Hematopoietic multipotent progenitor cell treated with erythropoietin and hydrocortisone succinate and interleukin-3 and kit ligand, for 15 days (in vitro differentiated cells): ENCODE measurements at places on chromosomes 1 and 21.

- no peak for DNase-seq
Measured at GRCh38 chr1:193451606-193452005, 265.2 kb upstream of the B3GALT2 start.

DNA sequence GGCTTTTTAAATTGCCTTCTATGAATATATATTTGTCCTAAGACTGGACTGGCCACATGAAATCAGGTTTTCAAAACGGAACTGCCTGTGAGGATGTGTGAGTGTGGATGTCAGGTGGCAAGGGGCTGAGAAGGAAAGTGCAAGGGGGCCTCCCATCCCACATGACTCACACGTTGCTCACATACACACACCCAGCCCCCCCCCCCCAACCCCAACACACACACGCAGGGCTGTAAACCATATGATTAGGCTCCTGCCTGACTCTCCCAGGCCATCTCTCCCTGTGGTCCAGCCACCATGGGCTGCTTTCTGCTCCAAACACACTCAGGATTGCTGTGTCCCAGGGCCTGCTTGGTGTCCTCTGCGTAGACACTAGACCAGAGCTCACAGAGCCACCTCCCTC is 22.4 kb downstream of the DEGS1 start:
- DNase-seq: no peak

DNA sequence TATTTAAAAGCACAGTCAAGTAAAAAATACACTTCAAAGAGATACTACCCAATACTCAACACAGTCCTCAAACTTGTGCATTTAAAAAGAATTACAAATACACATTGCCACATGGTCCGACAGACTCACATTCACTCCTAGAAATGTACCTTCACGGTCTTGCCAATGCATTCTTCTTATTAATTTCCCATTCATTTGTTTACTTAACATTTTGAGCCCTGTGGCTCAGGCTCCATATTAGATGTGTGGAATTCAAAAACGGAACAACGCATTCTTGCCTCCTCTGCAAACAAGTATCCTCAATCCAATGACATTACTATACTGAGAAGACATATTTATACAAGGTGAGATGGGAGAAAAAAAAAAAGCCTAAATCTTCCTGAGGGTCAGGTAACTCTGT is 2.5 kb upstream of the DUSP23 start:
- DNase-seq: no peak

- no peak for DNase-seq
Measured at GRCh38 chr1:177794376-177794991, 175.4 kb downstream of the SEC16B start.

DNA sequence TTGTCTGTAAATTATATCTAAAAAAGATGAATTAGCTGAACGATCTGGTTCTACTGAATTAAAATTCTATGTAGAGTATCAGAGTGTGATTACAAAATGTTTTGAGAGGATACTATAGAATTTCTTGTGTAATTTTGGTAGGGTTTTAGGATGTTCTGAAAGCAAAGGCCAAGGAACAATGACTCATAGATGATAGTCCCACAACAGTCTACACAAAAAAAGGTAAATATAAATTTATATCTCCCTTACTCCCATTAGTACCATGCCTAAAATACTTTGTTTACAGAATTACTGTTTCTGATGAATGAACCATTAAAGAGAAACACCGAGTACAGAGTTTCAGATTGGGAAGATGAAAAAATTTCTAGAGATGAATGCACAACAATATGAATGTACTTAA is 9.5 kb downstream of the EDEM3 start:
- DNase-seq: no peak

DNA sequence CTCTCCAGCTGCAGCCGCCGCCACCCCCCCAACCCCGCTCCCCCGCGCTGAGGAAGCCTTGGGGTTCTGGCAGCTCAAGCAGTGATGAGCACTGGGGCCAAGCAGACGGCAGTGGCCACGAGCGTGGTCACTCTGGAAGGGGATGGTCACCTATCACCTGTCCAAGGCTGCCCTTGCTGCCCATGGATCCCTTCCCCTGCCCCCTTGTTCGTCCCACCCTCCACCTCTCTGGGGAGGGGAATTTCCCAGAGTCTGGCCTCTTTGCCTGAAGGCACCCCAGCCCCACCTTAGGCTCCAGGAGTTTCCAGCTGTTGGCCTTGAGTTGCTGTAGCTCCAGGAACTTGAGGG is 7.2 kb upstream of the SMIM12 start:
- no peak for DNase-seq

- DNase-seq: no peak
Measured at GRCh38 chr1:232472485-232473041, 157.4 kb downstream of the SIPA1L2 start.

- no peak for DNase-seq
Measured at GRCh38 chr1:96519851-96520578, 201.6 kb upstream of the PTBP2 start.

DNA sequence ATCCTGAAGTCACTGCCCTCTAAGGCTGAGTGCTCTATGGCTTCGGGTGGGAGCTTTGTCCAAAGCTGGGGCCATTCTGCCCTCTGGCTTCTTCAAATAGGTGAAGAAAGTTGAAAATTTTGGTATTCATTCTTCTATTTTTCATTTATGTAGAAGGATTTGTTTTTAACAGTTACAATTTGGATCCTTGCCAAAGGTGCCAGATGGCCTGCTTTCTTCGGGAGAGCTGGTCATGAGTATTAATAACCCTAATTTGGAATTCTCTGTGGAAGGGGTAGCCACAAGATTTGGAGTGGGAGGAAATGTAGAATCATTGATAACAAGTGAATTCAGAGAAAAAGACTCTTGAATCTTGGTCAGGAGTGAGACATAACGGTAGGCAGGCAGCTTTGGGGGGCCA is 370.4 kb upstream of the ST6GALNAC5 start:
- no peak for DNase-seq

GRCh38 chr1:26693599-26694572 is 1.9 kb upstream of the ARID1A start:
- DNase-seq: no peak

- DNase-seq: no peak
Measured at GRCh38 chr1:86305731-86306130, 90.4 kb downstream of the ODF2L start.

GRCh38 chr1:161090617-161091016 is 1.3 kb upstream of the NECTIN4 start:
- DNase-seq: no peak

DNA sequence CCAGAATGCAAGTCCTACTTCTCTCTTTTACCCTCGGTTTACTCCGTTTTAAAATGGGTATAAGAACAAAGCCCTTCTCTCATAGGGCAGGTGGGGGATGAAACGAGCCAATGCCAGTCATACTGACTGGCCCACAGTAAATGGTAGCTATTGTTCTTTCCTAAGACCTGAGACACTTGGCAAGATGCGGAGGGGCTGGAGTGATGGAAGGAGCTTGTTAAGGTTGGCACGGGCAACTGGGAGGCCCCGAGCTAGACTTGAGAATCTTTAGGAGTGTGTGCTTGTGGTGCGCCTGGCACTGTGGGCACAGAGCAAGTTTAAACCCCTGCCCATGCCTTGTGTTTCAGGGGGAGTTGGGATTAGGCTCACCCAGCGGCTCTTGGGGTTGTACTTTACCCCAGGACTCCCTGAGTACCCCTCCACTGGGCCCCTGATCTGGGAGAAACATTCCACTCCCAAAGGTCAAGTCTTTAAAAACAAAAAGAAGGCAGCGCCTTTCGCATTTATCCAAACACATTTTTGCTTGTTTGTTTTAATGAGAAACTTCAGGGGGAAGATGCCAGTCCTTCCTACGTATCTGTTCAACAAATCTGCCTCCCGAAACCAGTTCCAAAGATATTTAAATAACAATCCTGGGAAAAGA is 240.6 kb upstream of the TMEM51 start:
- no peak for DNase-seq

DNA sequence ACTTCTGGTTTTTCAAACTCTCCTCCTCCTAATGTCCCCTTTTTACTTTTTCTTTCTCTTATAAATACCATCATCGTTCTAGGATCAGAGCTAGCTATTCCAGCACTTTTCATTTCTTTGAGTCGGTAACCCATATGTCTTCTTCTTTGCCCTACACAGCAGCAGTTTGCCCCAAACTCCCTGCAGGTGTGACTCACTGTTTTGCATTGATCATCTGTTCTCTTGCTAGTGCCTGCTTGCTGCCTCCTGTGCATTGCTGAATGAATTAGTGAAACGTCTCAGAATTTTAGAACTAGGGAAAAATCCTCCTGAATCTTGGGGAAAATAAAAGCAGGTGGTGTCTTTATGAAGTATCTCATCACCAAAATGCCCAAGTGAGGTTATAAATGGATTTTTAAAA is 21.7 kb downstream of the KCNK2 start:
- DNase-seq: no peak

- no peak for DNase-seq
Measured at GRCh38 chr21:29843804-29844203, 96.0 kb downstream of the GRIK1 start.

DNA sequence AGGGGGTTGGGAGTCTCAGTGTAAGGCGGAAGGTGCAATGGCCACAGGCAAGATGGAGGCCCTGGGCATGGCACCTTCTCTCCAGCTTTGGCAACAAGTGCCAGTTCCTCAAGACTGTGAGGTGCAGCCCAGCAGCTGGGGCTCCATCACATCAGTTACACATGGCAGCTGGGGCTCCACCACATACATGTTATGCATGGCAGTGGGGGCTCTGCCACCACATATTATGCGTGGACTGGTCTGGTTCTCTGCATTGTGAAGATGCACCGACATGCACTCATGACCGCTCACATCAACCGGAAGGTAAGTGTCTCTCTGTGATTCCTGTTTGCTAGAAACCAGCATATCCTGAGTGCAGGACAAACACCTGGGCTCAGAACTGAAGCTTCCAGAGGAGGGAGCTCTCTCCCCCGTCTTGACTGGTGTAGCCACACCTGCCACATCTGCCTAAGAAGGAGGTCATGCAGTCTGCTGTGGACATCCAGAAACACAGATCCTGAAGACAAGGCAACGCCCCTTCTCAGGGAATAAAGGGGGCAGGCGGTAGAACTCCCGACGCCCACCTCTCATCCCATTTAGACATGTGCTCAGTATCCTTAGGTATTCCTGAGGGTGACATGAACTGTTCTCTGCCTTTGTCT is 104.1 kb upstream of the TMPRSS2 start:
- DNase-seq: no peak

DNA sequence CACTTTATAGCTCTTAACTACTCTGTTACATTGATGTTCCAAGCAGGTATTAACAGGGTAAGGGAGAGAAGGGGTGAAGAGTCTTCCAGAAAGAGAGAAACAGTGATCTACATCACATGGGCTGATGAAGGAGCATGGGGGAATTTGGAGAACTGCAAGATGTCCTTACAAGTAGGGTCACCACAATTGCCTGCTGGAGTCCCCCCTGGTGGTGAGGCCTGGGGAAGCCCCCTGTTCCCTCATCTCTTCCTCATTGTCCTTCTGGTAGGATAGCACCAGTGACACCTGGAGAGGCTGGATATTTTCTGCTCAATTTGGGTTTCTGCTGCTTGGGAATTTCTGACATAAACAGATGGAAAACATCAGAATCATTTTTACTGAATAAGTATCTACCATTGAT is 126.6 kb downstream of the RUNX1 start:
- DNase-seq: no peak

DNA sequence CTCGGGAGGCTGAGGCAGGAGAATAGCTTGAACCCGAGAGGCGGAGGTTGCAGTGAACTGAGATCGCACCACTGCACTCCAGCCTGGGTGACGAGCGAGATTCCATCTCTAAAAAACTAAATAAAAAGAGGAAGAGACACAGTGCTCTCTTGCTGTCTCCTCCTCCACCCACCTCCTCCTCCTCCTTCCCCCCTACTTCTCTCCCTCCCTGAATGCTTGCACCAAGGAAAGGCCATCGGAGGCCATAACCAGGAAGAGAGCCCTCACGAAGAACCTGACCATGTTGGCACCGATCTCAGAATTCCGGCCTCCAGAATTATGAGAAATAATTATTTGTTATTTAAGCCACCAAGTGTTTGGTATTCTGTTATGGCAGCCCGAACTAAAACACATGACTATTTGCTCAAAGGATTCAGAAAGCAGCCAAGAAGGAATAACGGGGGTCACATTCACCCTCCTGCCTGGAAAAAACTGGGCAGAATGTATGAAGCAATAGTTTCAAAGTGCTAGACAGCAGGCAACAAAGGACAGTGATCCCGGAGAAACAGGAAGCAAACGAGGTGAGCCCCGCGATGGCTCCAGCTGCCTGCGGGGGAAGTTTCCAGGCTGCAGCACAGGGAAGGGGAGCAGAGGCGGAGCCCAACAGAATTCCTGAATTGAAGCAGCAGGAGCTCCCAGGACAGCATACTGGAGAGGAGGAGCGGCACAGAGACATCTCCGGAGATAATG is 35.8 kb downstream of the LDLRAD1 start:
- no peak for DNase-seq

GRCh38 chr1:92482665-92483609 is 3.8 kb downstream of the GFI1 start:
- no peak for DNase-seq

- no peak for DNase-seq
Measured at GRCh38 chr1:167708940-167709389, 12.8 kb upstream of the MPZL1 start.

GRCh38 chr1:59176471-59176870 is 120.4 kb upstream of the FGGY start:
- no peak for DNase-seq

DNA sequence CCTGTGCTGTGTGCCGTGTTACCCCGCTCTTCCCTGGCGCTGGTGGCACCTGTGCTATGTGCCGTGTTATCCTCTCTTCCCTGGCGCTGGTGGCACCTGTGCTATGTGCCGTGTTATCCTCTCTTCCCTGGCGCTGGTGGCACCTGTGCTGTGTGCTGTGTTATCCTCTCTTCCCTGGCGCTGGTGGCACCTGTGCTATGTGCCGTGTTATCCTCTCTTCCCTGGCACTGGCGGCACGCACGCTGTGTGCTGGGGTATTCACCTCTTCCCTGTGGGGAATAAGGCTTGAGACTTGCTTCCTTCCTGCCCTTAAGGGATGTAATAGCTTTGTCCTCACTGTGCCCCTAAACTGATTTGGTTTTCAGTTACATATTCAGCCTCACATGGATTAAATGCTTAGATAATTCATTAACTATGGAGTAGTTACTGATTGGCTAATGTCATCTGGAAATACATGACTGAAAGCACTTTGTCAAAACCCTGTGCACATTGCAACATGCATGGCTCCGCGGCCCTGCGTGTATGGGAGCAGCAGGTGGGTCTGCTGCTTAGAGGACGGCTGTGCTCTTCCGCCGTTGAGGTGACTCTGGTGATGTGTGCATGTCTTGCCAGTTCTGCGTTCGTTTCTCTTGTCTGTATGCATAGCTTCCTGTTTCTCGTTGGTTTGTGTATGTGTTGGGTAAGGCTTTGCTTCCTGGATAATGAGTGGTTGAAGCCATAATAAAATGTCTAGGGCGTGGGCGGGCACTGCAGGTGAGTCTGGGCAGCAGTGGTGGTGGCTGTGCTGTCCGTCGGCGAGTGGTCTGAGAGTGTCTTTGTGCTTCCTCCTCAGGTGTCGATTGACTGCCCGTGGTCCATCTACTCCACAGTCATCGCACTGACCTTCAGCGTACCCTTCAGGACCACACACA is 17.9 kb upstream of the PWP2 start:
- DNase-seq: no peak

GRCh38 chr1:1577367-1578011 is 2.8 kb upstream of the SSU72 start:
- no peak for DNase-seq
